ENCODE measurements at places on chromosomes 3 and 15. TPM values are rescaled to one million over a fixed set of nuclear protein-coding genes. Genes with fewer than 3 reads are reported as not detected.

C3orf33 gene
- 2.6 TPM for total RNA-seq

VGLL4 gene
- 36.6 TPM for total RNA-seq

BFSP2 gene
- not detected for total RNA-seq

ALPK3 gene
- total RNA-seq = 0.26 TPM

HTR3E gene
- not detected for total RNA-seq

RASL12 gene
- total RNA-seq = not detected

PRKCD gene
- 5.5 TPM for total RNA-seq

TMEM62 gene
- 22.5 TPM for total RNA-seq

FGF12 gene
- total RNA-seq = 0.13 TPM

DPPA4 gene
- total RNA-seq = not detected

GRCh38 chr15:57477736-57478522 is 101.6 kb downstream of the CGNL1 start:
- DNase-seq = no peak

DNA sequence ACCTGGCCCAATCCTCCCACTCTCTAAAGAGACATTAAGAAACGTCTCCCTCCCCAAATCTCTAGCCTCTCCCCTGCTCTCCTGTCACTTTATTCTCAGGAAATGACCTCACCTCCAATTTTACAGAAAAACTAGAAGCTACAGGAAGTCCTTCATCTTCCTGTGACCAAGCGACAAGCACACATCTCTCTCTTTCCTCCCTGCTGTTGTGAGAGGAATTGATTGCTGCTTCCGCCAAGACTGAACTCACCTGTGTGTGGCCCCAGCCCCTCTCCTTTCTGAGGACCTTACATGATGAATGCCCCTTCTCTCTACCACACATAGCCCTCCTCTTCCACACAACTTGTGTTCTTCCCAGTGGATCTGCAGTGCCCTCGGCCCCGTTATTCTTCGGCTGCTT is 18.2 kb downstream of the DNAJB8 start:
- DNase-seq = no peak

DNA sequence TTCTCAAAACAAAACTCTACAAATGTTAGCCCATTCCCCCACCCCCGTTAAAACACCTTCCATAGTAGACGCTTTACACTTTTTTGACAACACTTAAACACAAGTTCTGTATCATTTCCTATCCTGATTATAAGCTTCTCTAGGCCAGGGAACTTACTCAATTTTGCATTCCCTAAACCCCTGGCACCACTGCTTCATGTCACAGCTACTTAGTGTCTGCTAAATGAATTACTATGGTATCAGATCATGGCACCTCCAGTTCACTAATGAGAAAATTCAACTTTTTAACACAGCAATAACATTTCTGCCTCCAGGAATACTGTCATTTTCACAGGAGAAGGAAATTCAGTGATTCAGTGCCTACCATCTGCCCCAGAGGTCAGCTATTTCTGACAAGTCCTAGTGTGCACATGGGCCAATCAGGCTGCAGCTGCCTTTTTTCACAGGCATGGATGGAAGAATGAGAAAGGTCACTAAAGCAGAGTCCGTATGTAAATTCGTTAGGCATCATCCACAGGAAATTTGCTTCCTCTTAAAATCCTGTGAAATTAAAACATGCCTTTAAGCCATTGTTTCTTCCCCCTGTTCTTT is 18.5 kb downstream of the SFMBT1 start:
- DNase-seq = no peak

GRCh38 chr15:50358845-50359244 is 3.8 kb upstream of the GABPB1 start:
- DNase-seq = peak; percentile 33

DNA sequence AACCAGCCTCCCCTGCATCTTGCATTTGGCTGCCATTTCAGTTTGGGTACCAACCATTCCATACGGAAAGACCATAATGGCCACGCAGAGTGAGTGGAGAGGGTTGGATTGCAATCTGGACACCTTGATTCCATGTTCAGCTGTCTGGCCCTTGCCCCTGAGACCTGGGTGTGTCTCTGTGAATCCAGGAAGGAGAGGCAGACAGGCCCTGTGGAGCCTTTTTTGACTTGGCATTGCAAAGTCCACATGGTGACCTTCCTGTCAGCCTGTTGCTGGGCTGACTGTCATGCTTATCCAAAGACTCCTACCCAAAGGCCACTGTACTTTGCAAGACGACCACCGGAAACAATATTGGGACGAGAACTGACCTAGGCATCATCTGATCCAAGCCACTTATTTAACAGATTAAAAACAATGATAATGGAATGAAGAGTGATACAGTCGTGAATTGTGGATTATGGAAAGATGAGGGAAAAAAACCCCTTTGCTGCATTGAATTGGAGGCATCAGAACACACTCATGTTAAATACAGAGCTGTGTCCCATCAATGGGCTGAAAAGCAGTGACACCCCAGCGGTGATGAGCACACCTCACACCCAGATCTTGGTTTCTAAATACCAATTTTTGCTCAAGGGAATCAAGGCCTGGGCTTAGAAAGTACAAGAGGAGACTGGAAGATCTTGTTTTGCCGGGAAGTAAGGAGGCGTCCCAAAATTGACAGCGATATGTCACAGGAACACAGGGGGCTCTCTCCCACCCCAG is 86.0 kb downstream of the LRRK1 start:
- DNase-seq = no peak

- DNase-seq = peak; percentile 64
Measured at GRCh38 chr3:146177072-146177471, 16.1 kb upstream of the PLOD2 start.

GRCh38 chr3:184235381-184236032 is 6.1 kb downstream of the VWA5B2 start:
- no peak for DNase-seq

DNA sequence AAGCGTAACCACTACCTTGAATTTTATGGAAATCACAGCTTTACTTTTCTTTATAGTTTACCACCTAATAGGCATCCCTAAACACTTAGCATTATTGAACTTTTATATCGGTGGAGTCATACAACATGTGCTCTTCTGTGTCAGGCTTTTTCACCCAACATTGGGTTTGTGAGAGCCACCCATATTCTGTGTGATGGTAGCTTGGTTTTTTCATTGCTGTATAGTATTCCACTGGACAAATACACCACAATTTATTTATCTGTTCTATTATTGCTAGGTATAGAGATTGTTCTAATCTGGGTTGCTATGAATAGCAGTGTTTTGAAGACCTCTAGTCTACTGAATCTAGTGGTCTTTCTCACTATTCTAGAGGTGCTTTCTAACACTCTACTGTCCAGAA is 31.6 kb upstream of the ATP1B3 start:
- DNase-seq = no peak

- DNase-seq = no peak
Measured at GRCh38 chr3:169662843-169663160, 710 bp downstream of the MECOM start.

DNA sequence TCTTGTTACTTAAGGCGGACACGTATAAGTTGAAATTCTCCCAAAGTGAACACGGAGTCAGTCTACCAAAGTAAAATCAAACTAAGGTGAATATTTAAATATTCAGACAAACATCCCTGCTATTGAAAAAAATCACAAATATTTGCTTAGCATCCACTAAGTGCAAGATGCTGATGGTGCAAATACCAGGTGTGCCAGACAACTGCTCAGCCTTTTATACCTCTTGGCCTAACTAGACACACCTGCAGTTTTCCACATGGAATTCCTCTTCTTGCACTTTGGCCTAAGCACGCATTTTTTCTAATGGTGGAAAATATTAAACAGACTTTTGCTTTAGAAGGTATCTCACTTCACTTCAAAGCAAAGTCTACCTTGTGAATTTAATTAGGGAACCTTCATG is 84.1 kb upstream of the ICE2 start:
- no peak for DNase-seq

DNA sequence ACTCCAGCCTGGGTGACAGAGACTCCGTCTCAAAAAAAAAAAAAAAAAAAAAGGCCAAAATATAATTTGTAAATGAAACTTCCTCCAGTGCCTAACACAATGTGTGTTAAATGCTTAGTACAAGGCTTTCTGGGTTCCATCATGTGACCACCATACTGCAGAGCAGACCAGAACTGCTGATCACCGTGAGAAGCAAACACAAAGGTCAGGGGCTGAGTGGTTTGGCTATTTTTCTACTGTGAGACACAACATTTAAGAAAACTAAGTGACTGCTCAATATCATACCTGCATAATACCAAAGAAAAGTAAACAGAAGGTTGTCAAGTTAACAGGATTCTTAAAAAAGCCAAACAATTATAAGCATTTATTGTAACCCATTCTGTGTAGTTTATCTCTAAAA is 13.2 kb downstream of the ABCC5 start:
- no peak for DNase-seq

DNA sequence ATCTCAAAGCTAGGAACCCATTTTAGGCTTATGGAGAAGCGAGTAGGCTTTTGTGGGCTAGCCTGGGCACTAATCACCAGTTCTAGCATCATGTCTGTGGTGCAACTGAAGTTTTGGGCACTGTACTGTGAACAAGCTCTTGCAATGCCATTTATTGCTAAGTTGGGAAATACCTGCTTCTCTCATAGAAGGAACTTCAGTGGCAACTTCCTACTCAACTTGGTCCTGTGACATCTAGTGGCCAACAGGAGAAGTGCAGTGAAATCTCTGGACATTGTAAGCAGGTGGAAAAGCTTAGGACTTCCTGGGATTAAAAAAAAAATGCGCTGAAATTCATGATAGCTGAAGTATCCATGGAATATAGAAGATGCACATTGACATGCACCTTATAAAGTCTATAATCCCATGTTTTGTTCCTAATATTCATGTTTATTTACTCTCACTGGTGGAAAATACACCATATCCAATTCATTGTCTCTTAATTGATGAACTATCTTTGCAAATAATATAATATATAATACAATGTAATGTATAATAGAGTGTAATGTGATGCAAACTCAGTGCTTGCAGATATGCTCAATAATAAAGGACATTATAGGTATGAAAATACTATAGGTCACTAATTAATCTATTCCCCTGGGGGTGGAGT is 6.5 kb upstream of the ALDH1A3 start:
- peak; percentile 92 for DNase-seq

Data from bronchial epithelial cell (primary cell).